ENCODE measurements at places on chromosomes 3 and 15.

DNA sequence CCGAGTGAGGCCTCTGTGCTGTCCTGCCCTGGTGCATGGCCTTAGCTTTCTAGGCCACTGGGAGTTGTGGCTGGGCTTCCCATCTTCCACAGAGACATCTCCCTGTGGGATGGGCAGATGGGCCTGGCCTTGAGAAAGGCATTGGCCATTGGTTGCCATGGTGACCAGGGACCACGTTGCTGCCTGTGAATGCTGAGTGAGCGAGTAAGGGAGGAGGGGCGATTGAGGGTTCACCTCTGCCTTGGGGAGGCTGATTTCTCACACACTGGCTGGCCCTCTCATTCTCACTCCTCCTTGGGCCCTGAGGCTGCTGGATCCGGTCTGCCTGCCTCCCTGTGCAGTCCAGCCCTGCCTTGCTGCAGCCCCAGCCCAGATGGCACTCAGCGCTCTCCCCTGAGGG is 26.4 kb upstream of the DOCK3 start:
- DNase-seq, result no peak

- DNase-seq, result no peak
Observed at GRCh38 chr3:148381051-148381450, 316.7 kb upstream of the AGTR1 start.

DNA sequence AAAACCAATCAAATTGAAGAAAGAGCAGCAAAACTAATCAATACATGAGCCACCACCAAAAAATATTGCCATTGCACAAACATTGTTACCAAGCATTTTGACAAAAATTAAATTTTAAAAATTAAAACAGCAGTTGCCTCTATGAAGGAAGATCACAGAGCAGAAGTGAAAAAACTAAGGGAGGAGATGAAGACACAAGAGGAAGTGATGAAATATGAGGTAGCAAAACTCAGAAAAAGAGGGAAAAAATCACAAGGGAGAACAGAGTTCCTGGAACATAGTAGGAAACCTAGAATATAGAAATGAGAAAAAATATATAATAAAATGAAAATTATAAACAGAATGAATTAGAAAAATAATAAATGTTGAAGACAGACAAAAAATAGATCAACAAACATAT is 7.3 kb upstream of the SERPINI2 start:
- DNase-seq, result no peak

DNA sequence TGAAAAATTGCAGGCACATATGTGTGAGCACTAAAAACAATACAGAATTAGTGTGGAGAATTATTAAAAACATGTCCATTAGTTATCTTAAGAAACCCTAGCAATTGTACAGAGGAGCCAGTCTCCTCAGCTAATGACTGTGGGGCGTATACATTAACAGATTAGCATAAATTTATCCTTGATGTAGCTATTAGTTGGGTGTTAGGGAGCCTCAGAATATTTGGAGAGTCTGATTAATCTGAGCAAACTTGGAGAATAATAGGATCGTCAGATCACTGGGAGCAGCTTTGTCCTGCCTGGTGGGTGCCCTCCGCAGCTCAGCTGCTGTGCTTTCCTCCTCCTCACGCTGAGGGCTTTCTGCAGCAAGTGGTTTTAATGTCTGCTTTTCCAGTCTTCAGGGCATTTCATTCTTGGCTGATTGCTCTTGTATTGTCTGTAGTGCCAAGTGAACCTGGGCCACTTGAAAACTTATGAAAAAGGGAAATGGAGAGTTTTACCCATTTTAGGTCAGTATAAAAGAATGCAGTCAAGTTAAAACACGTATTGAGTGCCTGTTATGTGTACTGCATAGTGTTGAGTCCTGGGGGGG is 417.4 kb upstream of the SEMA6D start:
- no peak for DNase-seq

DNA sequence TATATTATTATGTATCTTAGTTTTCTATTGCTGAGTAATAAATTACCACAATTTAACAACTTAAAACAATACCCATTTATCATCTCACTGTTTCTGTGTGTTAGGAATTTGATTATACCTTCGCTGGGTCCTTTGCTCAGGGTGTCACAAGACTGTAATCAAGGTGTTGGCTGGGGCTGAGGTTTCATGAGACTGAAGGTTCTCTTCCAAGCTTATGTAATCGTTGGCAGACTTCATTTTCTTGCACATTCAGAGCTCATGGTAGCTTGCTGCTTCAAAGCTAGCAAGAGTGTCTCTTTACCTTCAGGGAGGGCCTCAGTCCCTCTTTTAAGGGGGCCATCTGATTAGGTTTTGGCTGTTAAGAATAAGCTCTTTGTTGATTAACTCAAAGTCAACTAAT is 293.1 kb downstream of the POLQ start:
- no peak for DNase-seq

DNA sequence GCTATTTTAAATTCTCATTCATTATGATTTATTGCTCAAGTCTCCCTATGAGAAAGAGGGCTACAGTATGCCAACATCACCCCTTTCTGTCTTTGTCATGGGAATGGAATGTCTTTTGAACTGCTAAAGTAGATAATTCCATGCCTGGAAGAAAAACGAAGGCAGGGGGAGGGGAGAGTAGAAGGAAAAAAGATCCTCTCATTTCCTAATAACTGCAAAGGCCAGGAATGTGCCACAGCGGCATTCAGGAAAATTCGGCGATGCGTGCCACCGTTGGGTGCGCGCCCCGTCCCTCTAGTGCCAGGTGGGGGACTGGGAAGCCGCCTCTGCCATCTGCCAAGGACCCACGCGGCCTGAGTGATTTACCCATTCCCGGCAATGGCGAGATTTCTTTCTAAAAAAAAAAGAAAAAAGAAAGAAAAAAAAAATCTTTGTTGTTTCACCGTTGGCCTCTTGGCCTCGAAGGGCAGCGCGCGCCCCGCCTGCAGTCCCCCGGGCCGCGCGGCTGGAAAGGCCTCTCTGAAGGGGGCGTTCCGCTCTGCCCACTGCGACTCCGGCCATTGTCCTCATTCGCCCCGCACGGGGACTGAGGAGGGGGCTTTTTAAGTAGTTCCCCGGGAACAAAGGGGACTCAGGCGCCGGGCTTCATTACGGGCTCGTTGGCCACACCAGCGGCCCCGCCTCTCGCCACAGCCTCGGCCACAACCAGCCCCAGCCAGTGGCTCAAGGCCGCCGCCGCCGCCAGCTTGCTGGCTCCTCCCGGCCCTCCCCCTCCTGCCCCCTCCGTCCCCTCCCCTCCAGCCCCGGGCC is 54.5 kb downstream of the CPN2 start:
- DNase-seq, result no peak

GRCh38 chr3:123686251-123686650 is 101.4 kb upstream of the HACD2 start:
- DNase-seq, result no peak

GRCh38 chr15:71571641-71572040 is 238.7 kb upstream of the NR2E3 start:
- DNase-seq, result no peak

DNA sequence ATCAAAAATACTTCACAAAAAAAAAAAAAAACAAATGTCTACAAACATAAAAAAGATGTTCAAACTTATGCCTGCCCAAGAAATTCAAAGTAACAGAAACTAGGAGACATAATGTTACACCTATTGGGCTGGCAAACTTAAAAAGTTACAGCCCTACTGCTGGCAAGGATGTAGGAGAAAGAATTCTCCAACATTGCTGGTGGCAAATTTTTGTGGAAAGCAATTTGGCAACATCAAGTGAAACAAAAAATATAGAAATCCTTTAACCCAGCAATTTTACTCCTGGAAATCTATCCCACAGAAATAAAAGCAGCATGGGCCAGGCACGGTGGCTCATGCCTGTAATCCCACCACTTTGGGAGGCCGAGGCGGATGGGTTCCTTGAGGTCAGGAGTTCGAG is 73.2 kb downstream of the STAG1 start:
- DNase-seq, result no peak

- no peak for DNase-seq
Observed at GRCh38 chr15:68311859-68312557, 34.5 kb downstream of the FEM1B start.

GRCh38 chr3:156769721-156770654 is 56.2 kb upstream of the LEKR1 start:
- DNase-seq, result no peak

- no peak for DNase-seq
Observed at GRCh38 chr15:77577366-77577950, 55.3 kb downstream of the LINGO1 start.

- DNase-seq, result no peak
Observed at GRCh38 chr3:126847061-126847460, 135.9 kb upstream of the PLXNA1 start.

DNA sequence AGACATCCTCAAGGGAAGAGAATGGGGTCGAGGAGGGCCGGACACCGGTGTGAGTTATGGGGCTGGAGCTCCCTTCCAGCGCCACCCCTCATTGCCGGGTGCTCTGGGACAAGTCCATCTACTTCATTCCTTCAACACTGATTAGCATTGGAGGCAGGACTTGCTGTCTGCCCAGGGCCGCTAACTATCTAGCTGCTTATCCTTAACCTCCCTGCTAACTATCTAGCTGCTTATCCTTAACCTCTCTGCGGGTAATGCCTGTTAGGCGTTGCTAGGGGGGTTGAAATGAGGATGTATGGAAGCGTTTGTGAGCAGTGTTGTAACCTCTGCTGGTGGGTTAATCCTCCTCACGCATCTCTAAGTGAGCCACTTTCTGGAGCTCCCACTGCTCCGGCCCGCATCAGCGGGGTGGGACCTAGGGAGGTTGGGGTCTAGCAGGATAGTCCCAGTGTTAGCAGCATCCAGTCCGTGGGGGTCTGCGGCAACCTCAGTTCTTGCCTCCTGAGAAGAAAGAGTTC is 10.9 kb upstream of the CHAC1 start:
- DNase-seq, result no peak

GRCh38 chr3:111538681-111539083 is 3.3 kb upstream of the CD96 start:
- no peak for DNase-seq

DNA sequence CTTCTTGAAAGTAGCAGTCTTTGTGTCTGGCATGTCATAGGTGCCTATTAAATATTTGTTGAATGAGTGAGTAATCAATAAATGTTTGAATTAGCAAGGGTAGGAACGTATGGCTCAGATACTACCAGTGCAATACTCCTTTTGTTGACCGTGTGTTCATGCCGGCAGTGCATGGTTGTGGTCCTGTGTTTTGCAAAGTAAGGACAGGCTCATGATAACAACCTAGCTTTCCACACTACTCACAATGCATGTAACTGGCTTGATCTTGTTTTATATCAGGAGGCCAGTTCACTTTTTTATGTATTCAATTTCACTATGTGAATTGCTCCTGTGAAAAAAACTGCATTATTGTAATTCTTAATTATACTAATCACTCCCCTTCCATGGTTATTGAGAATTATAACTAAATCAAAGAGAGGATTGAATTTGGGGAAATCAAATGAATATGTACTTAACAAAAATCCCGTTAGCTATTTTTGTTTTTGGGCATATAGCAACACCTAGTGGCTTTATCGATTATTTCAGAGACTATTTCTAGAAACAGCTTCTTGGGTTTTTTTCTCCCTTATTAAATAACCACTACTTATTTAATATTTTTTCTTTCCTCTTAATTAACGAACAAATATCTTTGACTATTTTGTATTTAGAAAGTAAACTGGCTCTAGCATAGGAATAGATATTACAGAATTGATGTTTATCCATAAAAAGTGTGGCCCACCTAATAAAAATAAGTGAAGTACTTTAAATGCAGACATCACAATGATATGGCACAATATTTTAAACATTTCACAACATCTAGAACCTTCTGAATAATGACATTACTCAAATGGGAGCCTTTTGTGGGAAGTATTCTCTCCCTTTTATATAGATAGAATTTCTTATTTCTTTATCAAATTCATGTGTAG is 218.5 kb downstream of the BBX start:
- no peak for DNase-seq

DNA sequence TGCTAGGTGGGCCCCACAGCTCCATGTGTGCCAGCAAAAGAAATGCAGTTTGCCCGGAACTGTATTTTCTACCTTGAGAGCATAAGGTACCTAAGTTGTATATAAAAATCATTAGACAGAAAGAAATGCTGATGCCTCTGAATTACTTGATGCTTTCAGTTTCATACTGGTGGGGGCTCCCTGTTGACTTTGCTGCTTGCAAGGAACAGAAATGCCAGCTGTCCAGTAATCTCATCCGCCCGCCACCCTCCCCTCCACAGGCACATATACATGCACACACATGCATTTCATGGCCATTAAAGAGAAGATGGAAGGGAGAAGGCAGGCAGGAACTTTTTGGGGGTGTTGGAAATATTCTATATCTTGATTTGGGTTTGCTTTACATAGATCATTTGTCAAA is 38.4 kb downstream of the LIMD1 start:
- no peak for DNase-seq

GRCh38 chr3:45054196-45054857 is 28.2 kb downstream of the CLEC3B start:
- DNase-seq, result no peak

- no peak for DNase-seq
Observed at GRCh38 chr3:125359700-125360099, 15.4 kb downstream of the ZNF148 start.

DNA sequence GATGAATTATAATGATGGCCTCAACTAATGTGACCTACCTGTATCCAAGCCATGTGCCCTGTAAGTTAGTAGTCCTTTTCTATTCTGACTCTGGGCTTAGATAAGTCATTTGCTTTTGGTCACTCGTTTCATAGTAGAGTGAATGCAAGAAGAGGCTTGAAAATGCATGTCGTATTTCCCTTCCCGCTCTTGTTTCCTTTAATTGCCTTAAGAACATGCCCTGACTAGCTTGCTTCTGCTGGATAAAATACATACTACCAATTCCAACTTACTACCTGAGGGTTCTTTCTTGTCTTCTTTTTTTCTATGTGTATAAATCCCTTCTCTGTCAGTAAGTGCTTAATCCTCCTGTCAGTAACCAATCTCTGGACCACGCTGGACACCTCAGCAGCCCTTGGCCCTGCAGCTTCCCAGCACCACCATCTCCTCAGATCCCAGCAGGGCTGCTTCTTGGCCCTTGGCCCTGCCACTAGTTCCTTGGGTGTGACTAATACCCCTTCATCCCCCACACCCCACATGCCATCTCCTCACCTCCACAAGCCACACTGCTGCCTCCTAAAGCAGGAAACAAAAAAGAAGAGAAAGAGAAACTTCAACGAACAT is 771.7 kb downstream of the IGSF11 start:
- no peak for DNase-seq

- no peak for DNase-seq
Observed at GRCh38 chr3:103657756-103658155, 1222.9 kb downstream of the ZPLD1 start.

GRCh38 chr3:8518138-8518537 is 16.5 kb downstream of the LMCD1 start:
- no peak for DNase-seq

DNA sequence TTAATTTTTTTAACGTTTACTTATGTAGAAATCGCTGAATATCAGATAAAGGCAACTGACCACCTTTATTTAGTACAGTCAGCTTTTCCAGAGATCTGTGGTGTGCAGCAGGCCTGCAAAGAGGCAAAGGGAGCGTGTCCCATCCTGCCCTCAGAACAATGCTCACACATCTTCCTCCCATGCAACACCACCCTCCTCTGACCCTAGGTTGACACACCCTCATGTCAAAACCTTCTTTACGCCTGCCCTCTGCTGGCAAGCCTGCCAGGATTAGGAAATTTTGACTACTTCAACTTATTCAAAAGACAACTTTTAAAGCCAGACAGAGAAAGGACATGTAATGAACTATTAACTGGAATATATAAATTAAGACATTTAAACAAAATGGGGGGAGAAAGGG is 513.7 kb downstream of the FOXP1 start:
- peak; percentile 43 for DNase-seq
